Inflammatory macrophage treated with lipopolysaccharide for 1 hour (primary cell): ENCODE measurements at places on chromosomes 1 and 21.

DNA sequence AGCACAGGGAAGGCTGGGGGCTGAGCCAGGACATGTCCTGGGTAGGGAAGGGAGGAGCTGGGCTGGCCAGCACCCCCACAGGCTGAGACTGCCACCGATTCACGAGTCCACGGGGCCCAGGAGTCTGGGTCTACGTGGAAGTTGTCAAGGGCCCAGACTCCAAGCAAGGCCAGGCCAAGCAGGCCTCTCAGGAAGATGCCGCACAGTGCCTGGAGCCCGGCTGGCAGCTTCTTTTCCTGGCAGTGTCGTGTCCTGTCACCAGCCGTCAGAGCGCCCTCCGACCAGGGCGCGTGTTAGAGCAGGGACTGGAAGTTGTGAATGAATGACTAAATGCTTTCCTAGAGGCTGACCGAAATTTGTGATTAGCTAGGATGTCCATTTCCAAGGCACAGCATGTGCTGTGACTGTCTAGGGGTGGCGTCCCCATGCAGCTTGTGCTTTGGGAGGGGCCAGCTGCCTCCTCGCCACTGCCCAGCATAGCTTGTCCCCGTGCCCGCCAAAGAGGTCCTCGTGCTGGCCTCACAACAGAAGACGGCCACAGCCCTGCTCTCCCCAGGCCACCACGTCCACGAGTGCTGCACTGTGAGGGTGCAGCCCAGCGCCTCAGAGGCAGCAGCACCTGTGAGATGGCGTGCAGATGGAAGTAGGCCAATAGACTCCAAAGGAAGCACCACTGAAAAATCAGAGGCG is 147.4 kb upstream of the COL6A1 start:
- DNase-seq: no peak

- DNase-seq: no peak
These were observed 6.6 kb upstream of the PIGC start for GRCh38 chr1:172450524-172450885.

GRCh38 chr21:43740497-43741156 is 21.7 kb downstream of the PDXK start:
- no peak for DNase-seq

DNA sequence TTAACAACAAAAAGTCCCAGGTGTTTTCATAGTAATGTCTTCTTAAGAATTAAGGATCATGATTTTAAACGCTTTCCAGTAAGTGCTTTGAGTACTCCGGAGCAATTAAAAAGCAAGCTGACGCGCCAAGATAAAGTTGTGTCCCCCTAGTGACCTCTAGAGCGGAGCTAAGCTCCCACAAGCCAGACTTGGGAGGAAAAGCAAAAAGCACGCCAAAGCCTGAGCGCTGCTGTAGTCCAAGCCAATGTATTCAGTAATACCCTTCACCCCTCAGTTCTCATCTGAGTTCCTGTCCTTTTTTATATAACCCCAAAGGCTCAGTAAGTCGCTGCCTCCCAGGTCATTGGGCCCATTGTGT is 3.5 kb upstream of the SLC44A5 start:
- DNase-seq: no peak

DNA sequence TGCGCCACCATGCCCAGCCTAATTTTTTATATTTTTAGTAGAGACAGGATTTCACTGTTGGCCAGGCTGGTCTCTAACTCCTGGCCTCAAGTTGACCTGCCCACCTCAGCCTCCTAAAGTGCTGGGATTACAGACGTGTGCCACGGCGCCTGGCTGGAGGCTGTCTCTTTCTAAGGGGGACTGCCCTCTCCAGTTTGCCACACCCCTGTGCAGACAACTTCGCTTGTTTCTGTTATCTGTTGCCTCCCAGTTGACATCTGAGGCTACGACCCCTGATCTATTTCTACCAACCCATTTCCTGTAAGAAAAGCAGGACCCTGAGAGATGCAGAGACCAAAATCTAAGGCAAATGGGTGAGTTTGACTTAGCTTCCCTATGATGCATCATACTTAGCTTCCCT is 24.0 kb upstream of the VASH2 start:
- no peak for DNase-seq

DNA sequence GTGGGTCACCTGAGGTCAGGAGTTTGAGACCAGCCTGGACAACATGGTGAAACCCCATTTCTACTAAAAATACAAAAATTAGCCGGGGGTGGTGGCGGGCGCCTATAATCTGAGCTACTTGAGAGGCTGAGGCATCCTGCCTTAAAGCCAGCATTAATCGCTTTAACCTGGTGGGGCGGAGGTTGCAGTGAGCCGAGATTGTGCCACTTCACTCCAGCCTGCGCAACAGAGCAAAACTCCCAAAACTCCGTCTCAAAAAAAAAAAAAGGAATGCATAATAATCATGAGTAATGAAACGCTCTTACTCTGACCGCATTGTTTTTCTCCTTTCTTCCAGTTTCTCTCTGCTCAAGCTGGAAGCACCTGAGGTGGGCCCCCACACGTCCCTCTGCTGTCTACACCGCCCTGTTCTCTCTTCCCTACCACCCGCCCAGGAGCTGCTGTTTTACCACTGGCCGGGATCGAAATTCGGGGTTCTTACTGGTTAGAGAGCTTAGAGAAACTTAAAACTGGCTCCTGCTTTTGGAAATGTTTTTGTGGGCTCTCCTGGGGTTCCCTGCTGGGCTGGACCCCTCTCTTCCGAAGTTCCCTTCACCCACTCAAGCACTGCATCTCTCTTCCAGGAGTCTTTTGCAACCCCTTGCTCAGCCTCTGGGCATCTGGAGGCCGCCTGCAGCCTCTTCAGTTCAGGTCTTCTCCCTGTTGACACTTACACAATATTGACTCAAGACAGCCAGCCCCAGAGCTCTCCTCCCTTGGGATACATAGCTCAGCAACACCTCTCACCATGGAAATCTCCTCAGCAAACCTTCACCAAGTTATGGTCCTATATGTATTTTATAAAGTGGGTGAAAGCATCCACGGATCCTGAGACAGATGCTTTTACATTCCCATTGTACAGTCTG is 62.5 kb downstream of the FAM163A start:
- no peak for DNase-seq

DNA sequence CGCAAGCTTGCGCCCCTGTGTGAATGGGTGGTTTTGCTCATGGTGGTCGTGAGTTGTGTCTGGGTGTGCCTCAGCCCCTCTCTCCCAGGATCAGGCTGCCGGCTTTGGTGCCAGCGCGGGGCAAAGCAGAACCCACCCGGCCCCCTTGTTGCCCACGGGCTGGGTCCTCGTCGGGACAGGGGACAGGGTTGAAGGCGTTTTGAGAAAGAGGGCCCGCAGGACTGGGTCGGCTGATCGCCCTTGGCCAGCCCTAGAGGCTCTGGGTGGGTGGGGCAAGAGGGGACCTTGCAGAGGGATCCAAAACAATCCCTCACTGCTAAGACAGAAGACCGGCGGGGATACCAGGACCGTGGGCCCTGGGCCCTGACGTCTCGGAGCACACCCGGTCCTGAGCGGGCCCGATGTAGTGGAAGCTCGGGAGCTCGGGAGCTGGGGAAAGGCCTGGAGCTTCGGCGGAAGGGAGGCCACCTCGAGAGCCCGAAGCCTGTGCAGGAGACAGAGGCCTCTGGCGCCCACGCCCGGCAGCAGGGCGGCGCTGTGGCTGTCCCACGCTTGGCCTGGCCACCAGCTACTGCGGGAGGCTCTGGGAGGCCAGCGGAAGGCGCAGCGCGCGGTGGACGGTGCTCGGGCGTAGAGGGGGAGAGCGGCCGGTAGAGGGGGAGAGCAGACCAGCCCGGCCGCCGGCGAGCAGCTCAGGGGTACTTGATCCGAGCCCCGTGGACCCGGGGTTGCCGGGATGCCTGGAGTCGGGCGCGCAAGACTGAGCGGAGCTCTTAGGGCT is 2.8 kb upstream of the ZNF678 start:
- no peak for DNase-seq

- no peak for DNase-seq
These were observed 120.7 kb downstream of the ACTL8 start for GRCh38 chr1:17875882-17876280.

DNA sequence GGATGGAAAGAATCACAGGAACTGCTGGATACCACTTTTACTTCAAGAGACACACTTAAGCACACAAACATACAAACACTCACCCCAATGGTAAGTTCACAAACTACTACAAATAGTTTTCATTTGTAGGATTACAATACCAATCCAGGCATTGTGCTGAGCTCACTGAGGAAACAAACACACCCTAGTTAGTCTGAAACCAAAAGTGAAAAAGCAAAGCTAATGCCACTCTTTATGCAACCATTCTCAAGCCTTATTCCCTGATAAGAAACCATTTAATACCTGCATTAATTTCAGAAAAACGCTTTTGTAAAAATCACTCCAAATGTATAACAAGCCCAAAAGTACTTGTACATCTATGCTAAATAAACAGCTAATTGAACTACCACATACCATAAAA is 38.3 kb downstream of the RNF115 start:
- DNase-seq: no peak

DNA sequence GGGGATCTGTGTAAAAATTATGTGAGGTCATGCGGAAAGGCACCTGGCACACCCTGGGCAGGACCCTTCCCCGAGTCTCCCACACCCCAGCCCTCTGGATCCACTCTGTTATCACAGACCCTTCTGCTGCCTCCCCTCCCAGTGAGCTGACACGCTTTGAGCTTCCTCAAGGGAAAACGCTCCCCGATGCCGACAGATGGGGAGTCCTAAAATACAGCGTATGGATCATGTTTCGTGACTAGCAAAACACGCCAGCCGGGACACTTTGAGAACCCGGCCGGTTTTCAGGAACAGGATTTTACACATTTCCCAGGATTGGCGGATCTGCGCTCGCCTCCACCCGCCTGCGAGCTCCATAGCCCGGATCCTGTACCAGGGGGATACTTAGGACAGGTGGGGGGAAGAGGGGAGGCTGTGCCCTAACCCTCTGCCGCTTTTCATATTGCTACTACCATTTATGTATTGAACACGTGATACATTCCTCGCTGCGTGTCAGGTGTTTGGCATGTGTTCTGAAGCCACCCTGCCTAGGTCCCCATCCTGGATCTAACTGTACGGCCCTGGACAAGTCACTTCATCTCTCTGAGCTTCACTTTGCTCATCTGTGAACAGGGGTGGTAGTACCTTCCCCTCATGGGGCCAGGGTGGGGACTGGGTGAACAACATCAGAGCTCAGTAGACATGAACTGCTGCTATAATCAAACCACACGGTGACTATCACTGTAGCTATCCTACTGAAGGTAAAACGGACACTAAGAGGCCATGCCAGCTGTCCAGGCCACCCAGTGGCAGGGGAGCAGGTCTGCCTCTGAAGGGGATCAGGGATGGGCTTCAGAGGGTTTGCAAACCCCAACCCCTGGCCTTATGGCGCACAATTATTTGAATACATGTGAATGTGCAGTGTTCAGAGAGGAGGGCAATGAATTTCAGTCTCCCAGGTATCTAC is 63.2 kb downstream of the SSBP3 start:
- DNase-seq: no peak

GRCh38 chr1:65084066-65084465 is 63.9 kb upstream of the AK4 start:
- DNase-seq: peak; percentile 55

GRCh38 chr1:17857996-17858395 is 102.9 kb downstream of the ACTL8 start:
- DNase-seq: no peak

GRCh38 chr21:25103500-25104207 is 503.6 kb downstream of the MRPL39 start:
- no peak for DNase-seq

DNA sequence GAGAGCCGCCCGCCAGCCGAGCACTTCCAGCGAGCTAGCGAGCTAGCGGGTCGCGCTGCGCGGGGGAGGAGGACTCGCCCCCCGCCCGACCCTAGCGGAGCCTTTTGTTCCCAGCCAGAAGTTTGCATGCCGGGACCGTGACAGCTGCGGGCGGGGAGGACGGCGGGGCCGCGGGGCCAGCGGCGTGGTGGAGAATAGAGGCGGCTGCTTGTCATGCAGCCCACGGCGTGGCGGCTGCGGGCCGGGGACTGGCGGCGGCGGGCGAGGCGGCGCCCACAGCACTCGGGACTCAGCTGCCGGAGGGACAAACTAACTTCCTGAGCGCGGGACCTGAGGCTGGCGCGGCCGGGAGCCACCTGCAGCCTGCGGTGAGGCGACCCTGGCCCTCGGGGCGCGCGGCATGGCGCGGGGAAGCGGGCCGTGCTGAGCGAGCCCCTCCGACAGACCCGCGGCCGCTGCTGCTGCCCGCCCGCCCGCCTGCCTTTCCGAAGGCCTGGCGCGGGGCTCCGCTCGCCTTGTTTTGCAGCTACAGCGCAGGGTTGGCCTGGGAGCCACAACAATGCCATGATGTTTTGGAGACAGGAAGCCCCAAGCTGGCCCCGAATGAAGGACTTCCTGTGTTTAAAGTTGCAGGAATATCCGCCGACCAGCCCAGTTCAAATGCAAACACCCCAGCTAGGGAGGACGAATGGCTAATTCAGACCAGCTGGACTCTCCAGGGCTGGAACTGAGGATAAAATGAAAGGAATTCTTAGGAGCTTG is 82.2 kb upstream of the BMP8A start:
- no peak for DNase-seq

GRCh38 chr1:231072041-231072440 is 32.0 kb upstream of the FAM89A start:
- DNase-seq: no peak

GRCh38 chr1:44437107-44437716 is 32.2 kb downstream of the RNF220 start:
- DNase-seq: no peak

GRCh38 chr1:63915121-63915520 is 141.3 kb downstream of the ROR1 start:
- DNase-seq: no peak

DNA sequence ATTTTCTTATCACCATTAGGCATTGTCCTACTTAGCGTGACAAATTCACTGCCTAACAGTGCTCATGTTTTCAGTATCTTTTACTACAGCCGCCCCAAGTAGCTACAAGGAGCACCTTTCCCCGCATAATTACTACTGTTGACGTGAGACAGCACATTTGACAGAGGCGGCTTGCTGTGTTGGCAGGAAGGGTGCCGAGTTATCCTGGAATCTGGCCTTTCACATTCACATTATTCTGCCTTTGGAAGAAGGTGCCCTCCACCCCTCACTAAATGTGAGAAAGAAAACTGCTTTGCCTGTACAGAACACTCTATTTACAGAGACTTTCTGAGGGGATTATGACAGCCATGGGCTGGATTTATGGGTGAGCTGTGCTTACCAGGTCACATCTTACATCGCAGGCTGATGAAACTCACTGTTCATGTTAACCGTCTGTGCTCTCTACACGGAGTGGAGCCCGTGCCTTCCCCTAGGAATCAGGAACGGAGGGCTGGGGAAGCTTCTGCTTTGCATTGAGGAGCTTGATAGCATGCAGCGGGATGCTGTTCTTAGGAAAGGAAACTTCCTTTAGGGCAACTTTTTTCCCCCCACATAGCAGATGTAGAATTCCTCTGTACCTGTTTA is 148.0 kb upstream of the ZRANB2 start:
- no peak for DNase-seq

- no peak for DNase-seq
These were observed 34.6 kb upstream of the MTR start for GRCh38 chr1:236760480-236760879.
